ENCODE measurements at places on chromosomes 3 and 15.

GRCh38 chr3:196237203-196237602, 20.9 kb downstream of the SLC51A start:
- DNase-seq: no peak

GRCh38 chr3:128313071-128313725, 153.5 kb downstream of the DNAJB8 start:
- DNase-seq: no peak

DNA sequence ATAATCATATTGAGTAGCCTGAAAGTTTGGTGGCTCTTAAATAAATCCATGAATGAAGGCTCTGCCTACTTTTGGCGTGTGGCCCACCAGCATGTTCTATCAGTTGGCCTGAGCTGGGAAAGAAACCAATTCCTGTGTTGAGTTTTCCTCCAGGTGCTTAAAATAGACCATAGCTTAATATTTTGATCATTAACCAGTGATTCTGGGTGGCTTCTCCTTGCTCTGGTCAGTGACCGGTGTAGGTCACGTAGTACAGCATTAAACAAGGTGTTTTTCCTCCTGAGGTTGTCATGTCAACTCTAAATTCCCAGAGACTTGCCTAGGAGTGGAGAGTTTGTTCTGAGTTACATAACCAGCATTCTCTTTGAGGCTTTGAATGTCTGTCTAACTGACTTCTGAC, 1.3 kb downstream of the HHLA2 start:
- DNase-seq: no peak

DNA sequence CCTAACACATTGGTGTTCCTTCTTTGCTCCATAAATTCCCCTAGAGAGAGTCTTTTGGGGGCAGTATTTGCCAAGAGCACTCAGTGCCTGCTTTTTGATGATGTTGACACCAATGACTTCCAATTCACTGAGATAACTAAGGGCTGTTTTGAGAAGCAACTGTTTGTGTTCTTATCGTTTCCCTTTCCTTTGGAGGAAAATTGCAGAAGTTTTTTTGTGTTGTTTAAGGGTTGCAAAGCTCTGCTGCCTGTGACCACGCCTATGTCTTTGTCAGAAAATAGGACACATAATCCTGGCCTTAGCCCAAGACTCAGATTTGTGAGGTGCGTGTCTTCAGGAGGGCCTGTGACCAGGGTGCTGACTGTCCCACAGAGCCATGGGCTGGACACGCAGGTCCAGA, 99.6 kb downstream of the FAM43A start:
- DNase-seq: no peak

- no peak for DNase-seq
Measured at GRCh38 chr3:19960696-19961095, 13.8 kb downstream of the RAB5A start.

GRCh38 chr3:120469882-120470301, 19.1 kb upstream of the FSTL1 start:
- DNase-seq: no peak

GRCh38 chr15:43516801-43517353, 531 bp upstream of the MAP1A start:
- no peak for DNase-seq

GRCh38 chr3:123148772-123149171, 53.0 kb upstream of the SEC22A start:
- DNase-seq: no peak

DNA sequence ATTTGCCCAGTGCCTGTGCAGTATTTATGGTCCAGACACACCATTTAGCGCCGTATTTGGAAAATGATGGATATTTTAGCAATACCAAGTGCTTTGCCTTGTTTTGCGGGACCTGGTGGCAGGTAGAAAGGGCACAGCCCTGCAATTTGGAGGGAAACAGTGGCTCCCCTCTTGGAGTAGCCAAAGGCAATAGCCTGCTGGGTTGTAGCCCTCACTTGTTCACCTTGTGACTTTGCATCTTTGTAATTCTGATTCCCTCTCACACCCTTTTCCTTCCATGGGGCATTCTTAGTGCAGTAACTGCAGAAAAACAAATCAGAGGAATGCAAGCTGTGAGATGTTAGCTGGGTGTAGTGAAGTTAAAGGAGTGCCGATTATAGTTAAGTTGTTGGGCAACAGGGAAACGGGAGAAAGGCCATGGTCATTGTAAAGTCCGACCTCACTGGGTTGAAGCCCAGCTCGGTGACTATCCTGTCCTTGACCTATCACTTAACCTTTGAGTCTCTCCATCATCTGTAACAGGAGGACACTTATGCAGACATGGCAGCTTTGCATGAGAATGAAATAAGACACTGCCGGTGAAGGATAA, 131.0 kb upstream of the KLHL25 start:
- no peak for DNase-seq
